H1 (cell line): ENCODE measurements at places on chromosomes 12 and 14. TPM values are rescaled to one million over a fixed set of nuclear protein-coding genes. Genes with fewer than 3 reads are reported as not detected.

DNA sequence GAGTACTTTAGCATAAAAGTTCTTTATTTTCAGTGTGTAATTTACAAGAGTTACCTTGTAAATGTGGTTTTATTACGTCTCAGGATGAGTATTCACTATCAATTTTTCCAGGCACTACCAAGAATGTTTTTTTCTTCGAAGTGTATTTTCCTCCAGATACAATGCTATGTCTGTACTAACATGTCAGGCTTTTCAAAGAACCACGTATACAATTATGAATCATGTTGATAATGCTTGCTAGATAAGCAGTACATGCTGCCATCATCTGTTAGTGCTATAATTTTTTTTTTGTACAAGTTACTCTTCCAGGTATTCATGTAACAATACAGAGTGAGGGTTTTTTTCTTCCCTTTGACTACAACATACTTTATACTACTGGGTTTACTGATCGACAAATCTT is 5.6 kb upstream of the KANSL2 start:
- DNase-seq, result no peak

- DNase-seq, result no peak
Measured at GRCh38 chr12:21607701-21608100, 3.1 kb upstream of the GYS2 start.

DNA sequence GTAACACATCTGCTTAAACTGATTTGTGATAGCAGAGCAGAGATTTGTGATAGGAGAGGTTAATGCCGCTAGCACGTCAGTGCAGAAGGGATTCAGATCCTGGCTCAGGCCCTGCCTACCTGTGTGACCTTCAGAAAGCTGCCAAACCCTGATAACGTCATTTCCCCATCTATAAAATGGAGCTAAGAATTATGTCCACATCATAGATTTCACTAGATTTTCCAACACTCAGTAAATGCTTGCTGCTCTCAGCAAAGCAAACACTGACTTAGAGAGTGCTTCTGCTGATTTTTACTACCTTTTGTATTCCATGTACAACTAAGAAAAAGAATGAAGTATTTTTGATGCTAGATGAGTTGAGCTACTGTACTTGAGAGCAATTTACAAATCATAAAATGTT is 261.4 kb downstream of the ITPR2 start:
- no peak for DNase-seq

GRCh38 chr12:24062642-24063245 is 113.3 kb upstream of the SOX5 start:
- no peak for DNase-seq

- DNase-seq, result no peak
Measured at GRCh38 chr12:110971936-110972335, 51.6 kb upstream of the MYL2 start.

DNA sequence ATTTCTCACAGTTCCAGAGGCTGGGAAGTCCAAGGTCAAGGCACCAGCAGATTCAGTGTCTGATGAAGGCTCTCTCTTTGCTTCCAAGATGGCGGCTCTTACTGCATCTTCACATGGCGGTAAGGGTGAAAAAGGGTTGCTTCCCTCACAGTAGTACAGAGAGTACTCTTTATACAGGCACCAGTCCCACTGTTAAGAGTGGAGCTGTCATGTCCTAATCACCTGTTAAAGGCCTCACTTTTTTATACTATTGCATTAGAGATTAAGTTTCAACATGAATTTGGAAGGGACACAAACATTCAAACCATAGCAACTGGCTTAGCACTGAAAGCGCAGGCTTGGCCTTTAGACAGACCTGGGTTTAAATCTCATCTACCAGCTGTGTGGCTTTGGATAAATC is 50.0 kb upstream of the TCL1A start:
- DNase-seq, result no peak

DNA sequence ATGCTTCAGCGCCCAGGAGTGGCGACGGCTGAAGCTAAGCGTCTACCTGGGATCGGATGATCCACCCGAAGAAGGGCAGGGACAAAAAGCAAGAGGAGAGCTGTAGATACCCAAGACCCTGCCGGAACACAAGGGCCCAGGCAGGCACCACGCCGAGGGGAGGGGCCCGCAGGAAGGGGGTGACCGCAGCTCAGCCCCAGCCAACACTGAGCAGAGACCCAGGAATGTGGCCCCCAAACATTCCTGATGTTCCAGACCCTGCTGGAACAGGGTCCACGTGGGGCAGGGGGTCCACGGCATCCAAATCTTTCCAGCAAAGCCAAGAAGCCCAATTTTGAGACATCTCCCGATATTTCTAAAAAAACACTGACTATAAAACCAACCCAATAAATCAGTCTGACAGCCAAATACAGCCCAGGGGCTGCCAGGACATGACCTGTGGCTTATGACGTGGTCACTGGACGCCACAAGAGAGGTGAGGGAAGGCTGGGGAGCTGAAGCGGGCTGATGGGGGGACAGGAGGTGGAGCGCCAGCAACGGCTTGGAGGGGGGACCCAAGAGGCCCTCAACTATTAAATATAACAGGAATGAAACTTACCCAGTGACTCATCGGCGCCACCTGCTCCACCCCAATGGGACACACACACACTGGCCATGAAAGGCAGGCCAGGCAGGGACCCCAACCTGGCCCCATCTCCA is 58.9 kb downstream of the NCOR2 start:
- DNase-seq, result no peak

DNA sequence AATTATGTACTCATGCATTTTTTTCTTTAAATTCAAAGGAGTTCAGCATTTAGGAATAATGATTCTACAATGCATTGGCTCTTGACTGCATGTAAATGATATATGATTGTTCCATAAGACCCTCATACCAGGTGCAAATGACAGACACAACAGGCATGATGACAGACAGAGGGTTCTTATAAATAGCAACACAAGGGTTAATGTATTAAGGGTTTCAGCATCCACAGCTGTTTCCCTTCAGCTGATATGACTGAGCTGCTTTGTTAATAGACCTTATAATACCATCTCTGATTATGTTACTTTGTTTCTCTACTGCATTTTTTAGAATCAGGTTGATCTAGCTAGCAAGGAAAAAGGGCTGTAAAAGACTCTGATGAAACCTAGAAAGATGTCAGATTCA is 90.8 kb upstream of the TMTC2 start:
- no peak for DNase-seq

DNA sequence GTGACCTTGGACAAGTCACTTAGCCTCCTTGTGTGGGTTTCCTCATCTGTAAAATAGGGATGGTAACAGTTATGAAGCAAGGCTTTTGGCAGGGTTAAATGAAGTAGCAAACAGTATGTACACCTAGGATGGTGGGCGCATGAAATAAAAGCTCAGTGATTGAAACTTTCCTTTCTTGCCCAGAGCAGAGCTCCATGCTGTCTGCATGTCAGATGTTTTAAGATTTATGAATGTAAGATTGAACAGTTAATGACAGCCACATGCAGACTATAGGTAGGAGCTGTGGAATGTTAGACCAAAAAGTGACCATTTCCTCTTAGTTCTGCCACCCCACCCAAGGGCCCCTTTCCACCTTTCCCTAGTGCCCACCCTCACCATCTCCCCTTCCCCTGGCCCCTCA is 12.1 kb downstream of the ITGB7 start:
- DNase-seq, result no peak

GRCh38 chr12:26936559-26937442 is 980 bp downstream of the INTS13 start:
- no peak for DNase-seq

AMHR2 gene
- total RNA-seq, result 0.34 and 0.35 TPM in 2 replicates
